ENCODE measurements at places on chromosomes 12 and 14.
A peak's percentile ranks its signal among the peaks of the same experiment; 100 is the strongest.

DNA sequence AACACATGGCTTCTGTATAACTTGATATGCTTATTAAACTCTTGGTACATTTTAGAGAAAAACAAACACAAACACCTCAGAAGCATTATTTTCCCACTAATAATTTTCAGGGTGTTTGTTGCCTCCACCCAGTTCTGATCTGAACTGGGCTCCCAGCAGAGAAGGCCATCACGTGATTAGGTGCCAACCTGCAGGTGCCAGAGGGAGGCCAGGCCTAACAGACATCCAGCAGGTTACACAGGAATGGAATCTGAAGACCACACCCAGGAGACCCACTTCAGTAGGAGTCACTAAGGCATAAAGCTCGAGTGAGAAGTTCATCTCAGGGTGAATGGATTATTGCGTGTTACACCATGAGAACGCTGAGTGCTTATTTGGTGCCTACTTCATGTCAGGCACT, 8.9 kb downstream of the SLC6A12 start:
- DNase-seq: no peak

GRCh38 chr12:56153678-56154065, 1.3 kb downstream of the MYL6B start:
- no peak for DNase-seq

- peak; percentile 74 for DNase-seq
Observed at GRCh38 chr12:93616584-93617101, 44.2 kb downstream of the SOCS2 start.

GRCh38 chr12:24904871-24905270, 44.0 kb downstream of the BCAT1 start:
- DNase-seq: no peak

DNA sequence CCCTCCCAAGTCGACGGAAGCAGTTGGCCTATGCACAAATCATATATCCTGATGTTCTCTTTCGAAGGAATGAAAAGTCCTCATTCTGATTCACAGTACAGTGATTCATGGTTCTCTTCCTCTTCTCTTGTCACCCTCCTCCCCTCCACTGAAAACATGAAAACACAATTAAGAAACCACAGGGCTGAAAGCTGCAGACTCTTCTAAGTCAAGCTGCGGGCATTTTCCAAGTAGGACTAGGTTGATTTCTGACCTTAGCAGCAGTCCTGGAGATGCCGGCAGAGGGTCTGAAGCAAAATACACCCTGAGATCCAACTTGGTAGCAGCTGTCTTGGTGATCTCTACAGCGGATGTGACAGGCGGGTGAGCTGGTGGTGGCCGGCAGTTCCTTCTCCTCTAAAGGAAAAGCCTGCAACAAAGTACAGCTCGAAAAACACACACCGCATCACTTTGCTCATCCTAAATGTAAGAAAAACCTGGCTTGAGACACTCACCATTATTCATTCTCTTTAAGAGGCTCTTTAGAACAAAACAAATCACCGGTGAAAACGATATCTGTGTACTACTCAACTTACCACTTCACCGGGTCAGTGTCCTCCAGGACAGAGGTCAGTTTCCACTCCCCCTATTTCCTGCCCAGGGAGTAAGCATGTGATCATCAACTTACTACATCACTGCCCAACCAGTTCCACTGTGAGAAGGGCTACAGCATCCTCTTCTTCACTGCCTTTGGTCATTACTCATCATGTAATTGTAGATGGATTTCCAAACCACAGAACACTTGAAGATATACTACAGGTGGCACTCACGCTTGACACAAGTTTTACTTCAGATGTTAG, 6.0 kb downstream of the TMCC3 start:
- DNase-seq: peak; percentile 60

DNA sequence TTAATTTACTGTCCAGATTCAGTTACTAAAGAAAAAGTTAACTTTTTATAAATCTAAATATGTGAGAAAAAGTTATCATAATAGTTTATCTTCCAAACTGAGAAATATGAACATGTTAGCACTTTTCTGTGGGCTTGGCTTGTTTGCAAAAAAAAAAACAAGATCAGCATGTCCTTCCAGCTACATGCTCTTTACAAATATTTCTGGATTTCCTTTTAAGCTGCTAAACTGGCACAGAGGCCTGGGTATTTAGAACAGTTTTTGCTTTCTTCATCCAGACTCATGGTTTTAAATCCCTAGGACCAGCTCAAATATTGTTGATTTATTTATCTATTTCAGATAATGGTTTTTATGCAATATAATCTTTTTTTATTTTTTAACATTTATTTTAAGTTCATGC, 1444.5 kb upstream of the FLRT2 start:
- no peak for DNase-seq

- DNase-seq: peak; percentile 26
Observed at GRCh38 chr14:90398315-90398839, 1.5 kb downstream of the CALM1 start.

DNA sequence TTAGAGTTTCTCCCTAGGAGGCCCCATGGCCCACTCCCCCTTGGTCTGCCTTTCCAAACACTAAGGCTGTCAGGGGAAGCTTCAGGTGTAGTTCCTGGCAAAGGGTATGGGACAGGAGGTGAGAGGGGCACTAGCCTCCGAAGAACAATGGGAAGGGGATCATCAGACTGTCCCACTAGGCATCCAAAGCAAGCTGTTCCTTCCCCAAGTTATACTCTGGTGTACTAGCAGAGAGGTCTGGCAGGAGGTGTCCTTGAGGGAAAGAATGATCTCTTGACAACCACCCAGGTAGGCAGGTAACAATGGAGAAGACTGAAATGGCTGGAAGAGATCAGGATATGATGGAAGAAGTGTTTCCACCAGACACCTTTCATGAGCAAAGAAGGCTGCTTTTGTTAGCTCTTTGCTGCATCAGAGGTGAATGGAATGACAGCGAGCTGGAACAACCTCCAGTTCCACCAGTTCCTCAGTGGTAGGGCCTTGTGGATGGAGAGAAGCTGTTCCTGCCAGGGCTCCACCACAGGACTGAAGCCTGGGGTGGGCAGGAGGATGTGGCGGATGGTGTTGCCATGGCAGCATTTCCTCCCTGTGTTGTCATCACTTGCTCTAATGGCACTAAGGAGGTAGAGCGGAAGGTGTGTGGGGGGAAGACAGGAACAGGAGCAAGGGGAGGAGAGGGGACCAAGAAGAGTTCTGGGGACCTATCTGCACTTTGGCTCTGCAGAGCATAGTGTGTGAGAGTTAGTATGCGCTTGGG, 2.3 kb upstream of the AGAP2 start:
- DNase-seq: no peak

DNA sequence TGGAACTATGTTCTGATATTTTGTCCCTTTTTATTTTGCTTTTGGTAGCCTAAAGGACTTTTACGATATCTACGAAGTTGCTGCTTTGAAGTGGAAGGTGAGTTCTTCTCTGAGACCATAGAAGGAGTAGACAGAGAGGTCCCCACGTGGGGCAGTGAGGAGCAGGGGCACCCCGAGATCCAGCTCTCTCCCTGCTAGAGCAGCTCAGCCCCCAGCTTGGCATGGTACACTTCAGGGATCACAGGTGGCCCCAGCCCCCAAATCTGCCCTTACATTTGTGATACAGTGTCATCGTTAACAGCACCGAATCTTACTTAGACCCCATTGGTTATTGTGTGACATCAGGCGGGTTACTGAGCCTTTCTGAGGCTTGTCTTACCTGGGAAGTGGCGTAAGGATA, 56.8 kb downstream of the SLC8B1 start:
- no peak for DNase-seq

GRCh38 chr12:57839996-57840395, 6.5 kb downstream of the CTDSP2 start:
- DNase-seq: no peak

DNA sequence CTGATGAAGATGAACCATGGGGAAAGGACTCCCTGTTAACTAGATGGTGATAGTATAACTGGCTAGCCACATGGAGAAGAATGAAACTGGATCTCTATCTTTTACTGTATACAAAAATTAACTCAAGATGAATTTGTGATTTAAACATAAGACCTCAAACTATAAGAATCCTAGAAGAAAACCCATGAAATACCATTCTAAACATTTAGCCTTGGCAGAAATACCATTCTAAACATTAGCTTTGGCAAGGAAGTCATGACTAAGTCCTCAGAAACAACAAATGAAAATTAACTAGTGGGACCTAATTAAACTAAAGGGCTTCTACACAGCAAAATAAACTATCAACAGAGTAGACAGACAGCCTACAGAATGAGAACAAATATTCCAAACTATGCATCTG, 28.4 kb upstream of the NOVA1 start:
- peak; percentile 10 for DNase-seq

- peak; percentile 78 for DNase-seq
Observed at GRCh38 chr14:30005114-30005808, 77.6 kb upstream of the PRKD1 start.

- DNase-seq: no peak
Observed at GRCh38 chr12:10169104-10169503, 2.8 kb downstream of the OLR1 start.

DNA sequence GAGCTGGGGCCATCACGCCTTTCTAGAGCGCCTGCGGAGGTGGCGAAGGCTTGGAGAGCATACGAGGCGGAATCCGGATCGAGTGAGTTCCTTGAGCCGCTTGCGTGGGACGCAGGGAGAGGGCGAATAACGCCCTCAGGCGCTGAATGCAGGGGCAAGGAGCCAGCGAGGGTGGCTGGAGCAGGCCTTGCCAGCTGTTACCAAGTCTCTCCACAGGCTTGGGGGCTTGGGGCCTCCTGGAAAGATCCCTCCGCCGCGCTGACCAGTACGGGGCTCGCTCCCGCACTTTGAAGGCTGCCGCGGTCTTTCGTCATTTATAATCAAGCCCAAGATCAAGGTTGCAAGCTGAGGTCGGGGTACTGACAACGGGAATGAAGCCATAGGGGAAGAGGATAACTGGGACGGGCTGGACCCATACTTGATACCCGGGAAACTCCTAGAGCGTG, 1.2 kb downstream of the FLRT2 start:
- peak; percentile 79 for DNase-seq

GRCh38 chr14:99812892-99813291, 19.7 kb downstream of the EML1 start:
- DNase-seq: no peak

- no peak for DNase-seq
Observed at GRCh38 chr12:50014342-50014741, 11.0 kb downstream of the RACGAP1 start.

DNA sequence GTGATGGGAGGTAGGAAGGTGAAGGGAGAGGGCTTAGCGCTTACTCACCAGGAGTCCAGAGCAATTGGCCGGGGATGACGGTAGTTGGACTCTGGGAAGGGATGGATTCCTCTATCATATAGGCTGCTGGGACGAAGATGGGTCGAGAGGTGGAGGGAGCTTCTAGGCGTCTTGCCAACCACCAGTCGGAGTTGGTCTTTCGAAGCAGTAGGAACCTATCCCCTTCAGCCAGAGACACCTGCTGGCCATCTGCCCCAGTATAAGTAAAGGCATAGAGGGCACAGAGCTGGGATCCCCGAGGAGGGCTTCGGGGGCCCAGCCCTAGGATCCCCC, 657 bp downstream of the ARHGAP9 start:
- DNase-seq: no peak

- no peak for DNase-seq
Observed at GRCh38 chr12:112892856-112893255, 13.9 kb upstream of the OAS1 start.
